Uterus (tissue), 4 donors: ENCODE measurements at places on chromosomes 12 and 14. TPM values are rescaled to one million over a fixed set of nuclear protein-coding genes. Genes with fewer than 3 reads are reported as not detected.

DNA sequence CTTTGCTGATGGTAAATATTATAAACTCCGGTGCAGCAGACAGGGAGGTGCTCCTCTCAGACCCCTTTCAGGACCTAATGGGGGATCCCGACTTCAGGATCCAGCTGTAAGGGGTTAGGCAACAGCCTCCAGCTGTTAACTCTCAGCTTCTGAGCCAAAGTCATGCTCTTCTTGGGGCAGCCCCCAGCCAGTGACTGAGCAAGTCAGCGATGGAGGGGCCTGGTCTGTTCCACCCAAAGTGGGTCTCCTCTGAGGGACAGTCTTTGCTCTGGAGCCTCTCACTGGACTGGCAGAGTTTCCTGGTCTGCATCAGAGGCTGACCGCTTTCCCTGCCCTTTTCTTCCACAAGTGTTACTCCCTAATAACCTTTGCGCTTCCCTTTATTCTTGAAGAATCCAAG is 184.2 kb upstream of the DIO3 start:
- no peaks in the 10 kb centered on the region for H3K27me3 ChIP-seq
- H3K4me3 ChIP-seq = no peak overlapping the region
- H3K36me3 ChIP-seq = no peaks in the 10 kb centered on the region

DNA sequence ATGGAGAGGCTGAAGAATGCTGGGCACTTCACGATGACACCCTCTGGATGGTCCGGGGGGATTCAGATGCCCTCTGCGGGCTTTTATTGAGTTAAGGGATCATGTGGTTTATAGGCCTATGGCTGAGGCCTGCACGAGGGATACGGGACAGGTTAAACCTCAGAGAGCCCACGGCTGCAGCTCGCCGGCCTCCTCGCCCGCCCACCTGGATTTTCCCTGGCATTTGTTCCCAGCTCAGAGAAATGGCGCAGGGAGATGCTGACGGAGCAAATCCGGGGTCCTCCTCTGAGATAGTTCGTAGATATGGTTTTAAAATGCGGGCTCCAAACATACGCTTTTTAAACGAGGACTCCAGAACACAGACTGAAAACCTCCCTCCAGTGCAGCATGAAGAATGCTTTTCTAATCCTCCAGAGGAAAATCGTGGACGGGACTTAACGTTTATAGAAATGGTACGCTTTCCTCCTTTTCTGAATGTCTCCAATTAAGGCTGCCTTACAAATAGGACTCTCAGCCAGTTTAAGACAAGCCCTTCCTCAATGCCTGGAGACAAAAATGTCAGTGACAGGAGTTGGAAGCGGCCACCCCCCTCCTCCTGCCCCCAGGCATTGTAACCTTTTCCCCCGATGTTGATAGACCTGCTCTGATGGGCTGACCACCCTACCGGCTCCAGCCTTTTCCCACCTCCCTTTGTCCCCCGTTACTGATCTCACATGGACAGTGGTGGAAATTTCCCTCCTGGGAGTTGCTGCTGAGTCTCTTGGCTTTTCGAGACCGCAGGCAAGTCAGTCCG is 16.6 kb downstream of the CCND2 start:
- H3K36me3 ChIP-seq = no peaks in the 10 kb centered on the region
- no peak overlapping the region for H3K4me3 ChIP-seq
- DNase-seq = no peak
- H3K4me1 ChIP-seq = no peaks in the 10 kb centered on the region
- H3K27ac ChIP-seq = peak overlapping the region; percentile 8

GRCh38 chr14:81337073-81337472 is 63.1 kb downstream of the STON2 start:
- no peak overlapping the region for H3K4me3 ChIP-seq
- H3K4me1 ChIP-seq = no peaks in the 10 kb centered on the region
- H3K27ac ChIP-seq = no peak overlapping the region
- no peaks in the 10 kb centered on the region for H3K36me3 ChIP-seq

Gene SLC10A1
- not detected for total RNA-seq

- no peaks in the 10 kb centered on the region for H3K36me3 ChIP-seq
- no peak overlapping the region for H3K27ac ChIP-seq
- no peak overlapping the region for H3K4me3 ChIP-seq
- no peaks in the 10 kb centered on the region for H3K4me1 ChIP-seq
Measured at GRCh38 chr12:125473501-125473900, 408.3 kb downstream of the AACS start.

DNA sequence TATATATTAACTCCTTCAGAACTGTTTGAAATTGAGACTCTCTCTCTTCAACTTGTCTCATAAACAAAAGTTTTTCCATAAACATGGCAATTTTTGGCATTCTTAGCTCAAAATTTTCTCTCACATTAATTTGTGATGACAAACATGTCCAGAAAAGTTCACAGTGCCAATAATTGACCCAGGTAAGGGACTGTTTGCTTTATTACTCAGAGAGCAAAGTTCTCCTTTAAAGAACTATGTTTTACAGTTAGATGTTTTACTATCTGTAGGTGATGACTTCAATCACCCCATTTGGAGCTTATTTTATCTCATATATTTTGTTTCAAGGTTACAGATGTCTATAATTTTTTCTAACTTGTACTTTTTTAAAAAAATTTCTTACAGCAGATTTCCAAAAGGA is 855.6 kb downstream of the SLC16A7 start:
- H3K4me3 ChIP-seq = no peak overlapping the region
- no peaks in the 10 kb centered on the region for H3K4me1 ChIP-seq
- DNase-seq = no peak
- no peaks in the 10 kb centered on the region for H3K36me3 ChIP-seq

DNA sequence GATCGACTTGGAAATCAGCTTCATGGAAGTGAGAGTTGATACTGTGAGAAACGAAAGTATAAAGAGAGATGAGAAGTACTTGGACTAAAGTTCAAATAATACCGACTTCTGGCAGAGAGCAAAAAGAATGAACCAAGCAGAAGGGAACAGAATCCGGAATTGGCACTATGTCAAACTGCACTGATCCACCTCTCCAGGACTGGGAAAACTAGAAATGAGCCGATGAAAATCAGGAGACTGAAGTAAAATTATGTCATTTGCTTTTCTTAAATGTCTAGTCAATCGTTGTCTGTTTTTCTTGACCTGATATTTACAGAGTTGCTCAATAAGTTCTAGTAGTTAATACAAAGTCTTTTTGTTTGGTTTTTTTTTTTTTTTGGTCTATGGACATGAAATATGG is 163.0 kb upstream of the FOXG1 start:
- no peak overlapping the region for H3K4me3 ChIP-seq
- H3K27ac ChIP-seq = no peak overlapping the region
- no peaks in the 10 kb centered on the region for H3K4me1 ChIP-seq
- no peaks in the 10 kb centered on the region for H3K36me3 ChIP-seq
- H3K27me3 ChIP-seq = no peaks in the 10 kb centered on the region
- no peak for DNase-seq

GRCh38 chr12:112046003-112046402 is 32.8 kb downstream of the ERP29 start:
- no peak for DNase-seq
- no peaks in the 10 kb centered on the region for H3K27me3 ChIP-seq
- H3K4me3 ChIP-seq = no peak overlapping the region
- H3K27ac ChIP-seq = no peak overlapping the region
